Renal pelvis (tissue), 12 donors: ENCODE measurements at places on chromosomes 6 and 20. TPM values are rescaled to one million over a fixed set of nuclear protein-coding genes. Genes with fewer than 3 reads are reported as not detected.

DNA sequence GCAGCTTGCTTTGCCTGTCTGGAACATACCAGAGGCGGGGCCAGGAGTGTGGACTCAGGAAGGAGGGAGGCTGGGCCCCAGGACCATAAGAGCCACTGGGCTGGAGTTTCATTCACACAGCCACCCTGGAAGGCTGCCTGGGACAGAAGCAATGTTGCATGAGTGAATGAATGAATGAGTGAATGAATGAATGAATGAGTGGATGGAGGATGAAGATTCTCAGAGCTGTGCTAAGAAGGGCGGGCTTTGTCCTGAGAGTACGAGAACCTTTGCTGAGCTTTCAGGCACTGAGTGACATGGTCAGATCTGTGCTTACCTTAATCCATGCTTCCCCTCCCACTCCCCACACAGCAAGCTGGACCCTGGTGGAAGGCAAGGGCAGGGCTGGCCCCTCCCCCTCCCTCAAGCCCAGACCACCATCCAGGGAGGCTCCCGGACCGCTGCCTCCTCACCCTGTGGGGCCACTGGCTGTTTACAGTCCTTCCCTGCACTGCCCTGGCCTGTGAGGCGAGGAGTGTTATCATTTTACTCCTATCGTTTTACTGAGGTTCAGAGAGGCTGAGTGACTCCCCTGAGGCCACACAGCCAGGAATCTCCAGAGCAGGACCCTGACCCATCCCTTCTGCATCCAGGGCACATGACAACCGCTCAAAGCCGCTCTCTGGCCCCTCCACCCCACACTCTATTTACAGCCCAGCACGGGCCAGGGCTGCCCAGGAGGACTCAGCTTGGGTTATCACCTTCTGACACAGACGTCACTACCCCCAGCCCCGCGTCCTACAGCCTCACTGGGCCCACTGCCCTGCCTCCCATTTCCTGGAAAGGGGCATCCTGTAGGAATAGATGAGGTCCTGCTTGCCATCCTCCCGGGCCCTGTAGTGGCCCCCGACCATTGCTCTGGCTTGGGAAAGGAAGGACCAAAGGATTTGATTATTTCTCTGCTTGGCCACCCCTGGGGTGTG is 269.7 kb downstream of the TAF4 start:
- DNase-seq = no peak

DNA sequence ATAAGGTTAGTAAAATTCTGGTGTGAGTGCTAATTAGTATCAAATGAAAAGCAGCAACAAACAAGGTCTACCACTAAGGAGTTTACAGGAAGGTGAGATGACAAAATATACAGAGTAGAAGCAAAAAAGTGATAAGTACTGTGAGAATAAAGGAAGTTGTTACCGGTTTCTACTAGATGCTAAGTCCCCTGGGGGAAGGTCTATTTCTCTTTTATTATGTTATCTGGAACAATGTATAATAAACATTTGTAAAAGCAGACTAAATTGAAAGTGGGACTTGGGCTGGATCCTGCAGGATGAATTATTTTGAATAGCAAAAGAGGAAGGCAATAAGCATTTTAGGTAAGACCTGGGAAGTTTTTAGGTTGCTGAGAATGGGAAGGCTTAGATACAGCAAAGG is 158.7 kb upstream of the SLC22A16 start:
- DNase-seq = no peak

DNA sequence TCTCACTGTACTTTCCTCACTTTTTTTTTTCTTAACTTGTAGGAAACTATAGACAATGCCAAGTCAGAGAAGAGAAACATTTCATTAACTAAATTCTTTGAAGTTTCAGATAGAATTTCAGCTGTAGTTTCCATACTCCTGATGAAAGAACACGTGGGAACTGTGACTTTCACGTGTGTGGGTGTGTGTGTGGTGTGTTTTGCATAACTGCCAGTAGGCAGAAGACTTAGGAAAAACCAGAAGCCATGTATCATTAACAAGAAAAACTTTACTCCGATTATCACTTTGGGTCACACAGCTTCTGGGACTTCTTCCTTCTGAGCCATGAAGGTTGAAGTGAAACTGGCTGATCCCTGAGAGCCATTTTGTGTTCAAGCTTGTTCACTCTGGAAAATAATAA is 483.3 kb downstream of the TFAP2B start:
- DNase-seq = no peak

- peak; percentile 80 for DNase-seq
These were observed 1066.8 kb upstream of the CITED2 start for GRCh38 chr6:140441256-140441655.

DNA sequence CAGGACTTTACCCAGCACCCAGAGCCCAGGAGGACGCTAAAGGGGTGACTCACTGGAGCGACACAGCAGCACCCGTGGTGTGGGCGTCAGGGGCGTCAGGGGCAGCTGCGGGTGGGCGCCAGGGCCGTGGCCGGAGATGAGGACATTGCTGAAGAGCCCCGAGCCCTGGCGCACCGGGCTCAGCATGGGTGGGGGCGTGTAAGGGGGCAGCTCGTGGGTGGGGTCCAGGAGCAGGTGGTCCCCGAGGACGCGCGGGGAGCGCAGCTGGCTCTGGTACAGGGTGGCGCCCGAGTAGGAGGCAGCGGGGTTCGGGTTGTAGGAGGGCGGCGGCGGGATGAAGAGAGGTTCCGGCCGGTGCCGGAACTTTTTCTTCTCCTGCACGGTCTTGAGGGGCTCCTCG is 41.6 kb upstream of the MRPS10 start:
- no peak for DNase-seq

- DNase-seq = no peak
These were observed 14.2 kb upstream of the RNF217 start for GRCh38 chr6:124947971-124948451.

OLIG3 gene
- not detected for polyA plus RNA-seq

UNC93A gene
- polyA plus RNA-seq = 15.2 TPM

NOP56 gene
- polyA plus RNA-seq = 269 TPM

MRAP2 gene
- 3.7 TPM for polyA plus RNA-seq

EPB41L1 gene
- 67.0 TPM for polyA plus RNA-seq
